Heart left ventricle (tissue), 16 donors: ENCODE measurements at places on chromosomes 12 and 14.

GRCh38 chr12:69149270-69149669 is 90.1 kb upstream of the CPSF6 start:
- DNase-seq, result no peak

DNA sequence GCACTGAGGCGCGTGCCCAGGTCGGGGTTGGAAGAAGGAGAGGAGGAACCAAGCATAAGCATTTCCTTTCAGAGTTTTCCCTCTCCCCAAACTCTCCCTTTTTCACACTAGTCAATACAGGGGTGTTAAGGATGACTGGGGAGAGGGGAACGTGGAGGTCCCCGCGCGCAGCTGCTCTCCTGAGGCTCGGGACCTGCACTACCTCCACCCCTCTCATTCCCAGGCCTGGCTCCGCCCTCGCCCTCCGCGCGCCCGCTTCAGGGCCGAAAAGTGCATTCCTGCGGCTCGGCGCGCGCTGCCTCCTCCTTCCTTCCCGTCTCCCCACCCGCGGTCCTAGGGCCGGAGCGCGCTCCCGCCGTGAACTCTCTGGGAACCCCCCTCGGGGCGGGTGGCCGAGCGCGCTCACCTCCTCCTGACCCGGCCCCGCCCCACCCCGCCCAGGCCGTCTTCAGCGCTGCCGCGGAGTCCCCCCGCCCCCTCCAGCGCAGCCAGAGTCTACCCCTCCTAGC is 11.3 kb downstream of the RARG start:
- peak; percentile 95 for DNase-seq

- no peak for DNase-seq
These were observed 313.5 kb upstream of the KITLG start for GRCh38 chr12:88893801-88894200.

DNA sequence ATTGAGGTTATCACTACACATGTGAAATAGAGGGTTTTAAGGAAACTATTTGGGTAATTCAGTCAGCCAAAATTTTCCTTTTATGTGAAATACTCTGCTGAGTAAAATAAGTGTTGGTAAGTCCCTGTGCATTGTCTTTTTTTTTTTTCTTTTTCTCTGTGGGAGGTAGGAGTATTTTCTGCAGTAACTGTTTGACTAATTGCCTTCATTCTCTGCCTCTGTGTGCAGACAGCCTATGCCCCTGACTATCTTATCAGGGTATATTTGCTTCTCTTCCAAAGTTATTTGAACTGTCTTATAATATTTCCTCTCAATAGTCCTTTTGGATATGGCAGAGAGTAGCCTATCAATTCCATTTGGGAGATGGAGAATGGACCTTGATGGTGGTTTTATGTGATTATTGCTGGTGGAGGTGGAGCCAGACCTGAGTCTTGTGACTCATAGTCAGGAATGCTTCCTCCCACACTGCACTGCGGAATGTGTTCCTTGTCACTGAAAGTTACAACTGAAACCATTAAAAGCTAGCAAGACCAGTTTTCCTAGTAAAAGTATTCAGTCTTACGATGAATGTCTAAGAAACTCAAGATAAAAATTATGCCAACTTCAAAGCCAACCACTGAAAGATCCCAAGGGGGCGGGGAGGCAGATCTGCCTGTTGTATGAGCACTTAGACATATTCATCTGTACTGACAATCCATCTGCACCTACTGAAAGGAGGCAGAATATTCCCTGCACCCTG is 40.9 kb upstream of the STXBP6 start:
- no peak for DNase-seq

- DNase-seq, result no peak
These were observed 9.4 kb downstream of the KCNA1 start for GRCh38 chr12:4918950-4919660.
